Fibroblast of the aortic adventitia (primary cell): ENCODE measurements at places on chromosomes 4 and X. TPM values are rescaled to one million over a fixed set of nuclear protein-coding genes. Genes with fewer than 3 reads are reported as not detected.

TMEM156 gene
- 0.18 TPM in 1 of 2 replicates, not detected in the other for total RNA-seq

HTRA3 gene
- total RNA-seq, result 7.6 and 9.6 TPM in 2 replicates

DDIT4L gene
- 10.8 and 17.7 TPM in 2 replicates for total RNA-seq

KDR gene
- total RNA-seq, result 2.5 and 10.9 TPM in 2 replicates

MTNR1A gene
- not detected in 2 replicates for total RNA-seq

SH3RF1 gene
- total RNA-seq, result 47.5 and 57.8 TPM in 2 replicates

CXCL11 gene
- total RNA-seq, result not detected in 2 replicates
